ENCODE measurements at places on chromosomes 3 and 15. TPM values are rescaled to one million over a fixed set of nuclear protein-coding genes. Genes with fewer than 3 reads are reported as not detected.

The HAPLN3 gene
- 173 TPM for total RNA-seq

The FOXL2 gene
- total RNA-seq, result not detected

The TRPM1 gene
- not detected for total RNA-seq

The SEMA3G gene
- total RNA-seq, result 18.1 TPM

The ANKRD63 gene
- not detected for total RNA-seq

The SKOR1 gene
- 3.5 TPM for total RNA-seq

The NANOGP8 gene
- 0.81 TPM for total RNA-seq

DNA sequence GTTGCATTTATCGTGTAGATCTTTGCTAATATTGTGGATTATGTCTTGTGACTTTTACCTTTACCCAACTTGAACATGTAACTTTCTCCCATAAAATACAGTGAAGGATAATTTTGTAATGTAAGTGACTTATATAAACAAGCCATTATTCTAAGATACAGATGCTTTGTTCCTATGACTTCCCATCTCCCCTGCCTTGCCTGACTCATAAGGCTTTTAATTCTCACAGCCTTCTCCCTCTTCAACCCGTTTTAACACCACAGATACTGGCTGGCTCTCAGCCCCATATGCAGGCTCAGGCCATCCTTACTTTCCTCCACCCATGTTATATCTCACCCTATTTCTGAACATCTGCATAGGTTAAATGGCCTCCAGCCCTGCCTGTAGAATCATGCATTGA is 4.1 kb downstream of the CCNDBP1 start:
- no peak for DNase-seq

GRCh38 chr3:156397534-156397933 is 157.4 kb downstream of the SSR3 start:
- DNase-seq, result no peak

- no peak for DNase-seq
Observed at GRCh38 chr15:80127911-80128310, 24.9 kb upstream of the FAH start.

DNA sequence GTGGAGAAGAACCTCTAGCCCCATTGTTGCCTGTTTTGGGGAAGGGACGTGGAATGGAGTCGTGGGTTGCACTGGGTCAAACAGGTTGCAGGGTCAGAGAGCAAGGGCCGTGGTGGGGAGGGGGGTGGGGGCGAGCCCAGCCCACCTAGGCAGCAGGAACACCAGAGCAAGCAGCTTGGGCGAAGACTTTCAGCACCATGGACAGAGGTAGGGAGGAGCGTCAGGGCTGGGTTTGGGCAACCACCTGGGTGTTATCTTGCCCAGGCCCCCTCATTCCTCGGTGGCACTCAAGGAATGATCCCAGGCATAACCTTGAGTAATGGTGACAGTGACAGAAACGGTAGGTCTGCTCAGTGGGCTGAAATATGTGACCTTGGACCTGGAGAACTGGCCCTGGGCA is 45.9 kb upstream of the TMEM115 start:
- DNase-seq, result no peak

- DNase-seq, result no peak
Observed at GRCh38 chr15:70605606-70606410, 157.6 kb downstream of the UACA start.

DNA sequence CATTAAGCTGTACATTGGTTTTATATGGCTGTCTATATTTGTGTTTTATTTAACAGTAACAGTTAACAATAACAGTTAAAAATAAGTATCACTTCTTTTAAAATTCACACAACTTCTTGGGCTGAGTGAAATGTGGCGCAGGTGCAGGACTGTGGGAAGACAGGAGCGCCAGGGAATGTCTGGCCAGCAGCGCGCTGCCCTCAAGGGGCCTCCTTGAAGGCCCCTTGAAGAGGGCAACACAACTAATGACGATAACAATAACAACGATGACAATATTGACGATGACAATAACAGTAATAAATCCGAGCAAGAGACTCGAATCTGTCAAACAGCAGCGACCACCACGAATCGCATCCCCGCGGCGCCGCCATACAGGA is 411 bp upstream of the PPP2R3A start:
- no peak for DNase-seq

Measured in thoracic aorta (tissue), 2 donors.